Motor neuron (in vitro differentiated cells): ENCODE measurements at places on chromosomes 3 and 15. TPM values are rescaled to one million over a fixed set of nuclear protein-coding genes. Genes with fewer than 3 reads are reported as not detected.

RAD51 gene
- 7.9 and 8.9 TPM in 2 replicates for total RNA-seq

DNA sequence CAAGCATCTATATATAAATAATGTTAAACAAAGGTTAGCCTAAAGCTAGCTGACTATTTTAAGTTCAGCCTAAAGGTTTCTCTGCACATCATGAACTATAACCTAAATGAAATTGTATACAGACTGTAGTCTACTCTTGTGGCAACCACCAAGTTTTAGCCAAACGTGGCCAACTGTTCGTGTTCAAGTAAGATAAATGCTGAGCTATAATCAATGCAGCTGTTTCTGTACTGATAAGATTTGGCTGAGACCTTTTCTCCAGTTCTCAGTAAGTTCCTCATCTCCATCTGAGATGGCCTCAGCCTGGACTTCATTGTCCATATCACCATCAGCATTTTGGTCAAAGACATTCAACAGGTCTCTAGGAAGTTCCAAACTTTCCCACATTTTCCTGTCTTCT lies 43.7 kb upstream of the IGSF10 start:
- ATAC-seq = no peak

DNA sequence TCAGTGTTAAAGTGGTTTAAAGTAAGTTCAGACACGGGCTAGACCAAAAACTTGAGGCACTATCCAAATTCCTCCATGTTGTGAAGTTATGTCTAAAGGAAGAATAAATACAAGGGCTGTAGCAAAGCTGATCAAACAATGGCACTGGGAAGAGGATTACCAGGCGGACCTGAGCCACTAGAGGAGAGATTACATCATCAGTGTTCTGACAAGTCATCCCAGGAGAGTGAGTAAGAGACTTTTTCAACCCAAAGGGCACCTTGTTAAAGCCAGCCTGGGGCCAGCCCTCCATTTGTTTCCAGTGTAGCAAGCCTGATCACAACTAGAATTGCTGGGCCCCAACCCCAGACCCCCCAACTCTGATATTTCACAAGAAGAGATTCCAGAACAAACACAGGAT lies 166.9 kb downstream of the DCLK3 start:
- ATAC-seq = peak; percentile 88

DNA sequence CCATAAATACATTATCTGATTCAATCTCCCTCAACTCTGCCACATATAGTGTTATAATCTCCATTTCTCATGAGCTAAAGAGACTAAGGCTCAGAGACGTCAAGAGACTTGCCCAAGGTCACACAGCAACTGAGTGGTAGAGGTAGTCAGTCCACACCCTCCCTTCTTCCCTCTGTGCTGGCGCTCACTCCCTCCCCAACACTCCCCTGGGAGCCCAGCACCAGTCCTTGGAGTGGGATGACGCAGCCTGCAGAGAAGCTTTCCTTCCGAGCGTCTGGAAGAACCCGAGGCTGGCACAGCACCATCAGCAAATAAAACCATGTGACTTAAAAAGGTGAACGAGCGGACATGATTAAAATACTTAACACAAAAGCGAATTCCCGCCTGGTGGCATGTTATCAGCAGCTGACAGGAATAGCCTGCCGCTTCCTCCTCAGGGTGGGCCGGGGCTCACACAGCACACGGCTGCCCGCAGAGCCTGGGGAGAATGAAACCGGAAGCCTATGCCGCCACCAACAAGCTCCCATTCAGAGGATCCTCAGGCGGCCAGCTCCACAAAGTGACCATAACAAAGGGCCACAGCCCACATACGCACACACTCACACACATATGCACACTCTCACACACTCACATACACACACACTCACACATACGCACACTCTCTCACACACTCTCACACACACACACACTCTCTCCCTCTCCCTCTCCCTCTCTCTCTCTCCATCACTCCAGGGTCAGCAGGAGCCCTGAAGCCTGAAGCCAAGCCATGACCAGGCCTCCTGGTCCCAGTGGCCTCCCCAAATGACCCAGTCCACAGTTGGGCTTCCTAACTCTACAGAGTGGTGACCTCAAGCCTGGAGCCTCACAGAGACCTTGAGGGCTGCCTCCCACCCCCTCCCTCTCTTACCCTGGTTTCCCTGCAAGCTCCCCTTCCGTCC lies 120.5 kb downstream of the XXYLT1 start:
- peak; percentile 31 for ATAC-seq

DNA sequence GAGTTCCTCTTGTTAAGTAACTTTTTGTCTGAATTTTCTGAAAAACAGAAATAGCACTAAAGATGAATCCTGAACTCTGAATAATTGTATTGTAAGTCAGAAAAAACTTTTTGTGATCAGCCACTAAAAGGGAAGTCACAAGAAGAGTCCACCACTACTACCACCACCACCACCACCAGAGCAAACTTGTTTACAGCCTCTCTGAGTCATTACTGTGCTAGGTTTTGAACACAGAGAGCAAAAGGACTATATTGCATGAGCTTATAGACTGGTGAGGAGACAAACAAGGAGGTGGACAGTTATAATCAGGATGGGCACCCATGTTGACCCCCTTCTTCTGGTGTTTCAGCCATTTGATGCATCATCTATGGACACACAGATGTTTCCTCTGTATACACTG lies 141.7 kb downstream of the IL5RA start:
- ATAC-seq = no peak

GRCh38 chr3:49775538-49775937 lies 10.8 kb downstream of the IP6K1 start:
- peak; percentile 59 for ATAC-seq

GRCh38 chr3:100548053-100548452 lies 55.6 kb downstream of the TMEM45A start:
- peak; percentile 69 for ATAC-seq

- no peak for ATAC-seq
These were observed 267.9 kb downstream of the BBX start for GRCh38 chr3:107790612-107791011.

- ATAC-seq = no peak
These were observed 55.5 kb downstream of the NBEAL2 start for GRCh38 chr3:47034868-47035489.
